ENCODE measurements at places on chromosomes 2 and 18.

- DNase-seq = no peak
Measured at GRCh38 chr2:53188851-53189510, 578.6 kb upstream of the CHAC2 start.

DNA sequence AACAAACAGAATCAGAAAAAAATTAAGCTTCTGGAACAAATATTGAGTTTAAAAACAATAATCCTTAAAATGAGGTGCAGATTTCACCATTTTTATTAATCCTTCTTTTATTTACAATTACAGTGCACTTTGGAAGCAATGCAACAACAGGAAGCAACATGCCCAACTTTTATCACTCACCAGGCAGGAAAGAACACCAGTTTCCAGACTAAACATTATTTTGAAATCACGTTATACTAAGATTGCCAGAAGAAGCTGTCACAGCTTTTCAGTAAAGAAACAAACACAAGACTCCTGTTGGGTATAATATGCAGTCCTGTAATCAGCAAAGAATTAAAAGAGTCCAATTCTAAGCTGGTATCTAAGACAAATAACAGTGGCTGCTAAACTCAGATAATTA, 137.9 kb upstream of the ZC3H15 start:
- no peak for DNase-seq

GRCh38 chr2:100630473-100630977, 67.7 kb downstream of the PDCL3 start:
- DNase-seq = no peak

DNA sequence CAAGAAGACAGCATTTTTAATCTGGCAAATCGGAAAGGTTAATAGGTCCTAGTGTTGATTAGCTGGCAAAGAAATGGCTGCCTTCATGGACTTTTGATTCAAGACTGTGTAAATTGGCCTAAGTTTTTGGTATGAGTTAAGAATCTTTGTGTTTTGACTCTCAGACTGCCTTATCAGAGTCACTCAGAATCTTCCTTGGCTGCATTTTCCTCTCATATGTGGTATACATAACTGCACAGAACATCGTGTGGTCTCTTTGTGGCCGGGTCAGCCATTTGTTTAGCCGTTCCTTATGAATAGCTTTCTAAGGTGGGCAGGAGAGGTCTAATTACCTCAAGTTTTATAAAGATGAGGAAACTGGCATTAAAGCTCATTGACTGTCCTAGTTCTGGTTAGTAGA, 30.1 kb downstream of the CAB39 start:
- no peak for DNase-seq

GRCh38 chr2:227812001-227812400, 1.6 kb upstream of the CCL20 start:
- no peak for DNase-seq

DNA sequence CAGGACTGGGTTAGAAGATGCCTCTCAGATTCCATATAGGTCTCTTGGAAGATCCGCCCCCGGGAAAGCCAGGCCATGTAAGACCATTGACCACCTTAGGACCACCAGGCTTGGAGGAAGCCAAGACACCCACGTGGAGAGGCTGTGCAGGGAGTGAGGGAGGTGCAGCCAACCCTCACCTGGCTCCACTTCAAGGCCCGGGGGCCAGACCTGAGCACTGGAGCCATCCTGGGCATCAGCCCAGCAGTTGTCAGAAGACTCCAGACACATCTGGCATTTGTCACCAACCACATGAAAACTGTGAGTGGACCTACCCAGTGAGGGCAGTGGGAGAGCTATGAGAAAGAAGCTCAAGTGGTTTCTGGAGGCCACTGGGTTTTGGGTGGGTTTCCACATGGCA, 214.4 kb downstream of the MYT1L start:
- no peak for DNase-seq

DNA sequence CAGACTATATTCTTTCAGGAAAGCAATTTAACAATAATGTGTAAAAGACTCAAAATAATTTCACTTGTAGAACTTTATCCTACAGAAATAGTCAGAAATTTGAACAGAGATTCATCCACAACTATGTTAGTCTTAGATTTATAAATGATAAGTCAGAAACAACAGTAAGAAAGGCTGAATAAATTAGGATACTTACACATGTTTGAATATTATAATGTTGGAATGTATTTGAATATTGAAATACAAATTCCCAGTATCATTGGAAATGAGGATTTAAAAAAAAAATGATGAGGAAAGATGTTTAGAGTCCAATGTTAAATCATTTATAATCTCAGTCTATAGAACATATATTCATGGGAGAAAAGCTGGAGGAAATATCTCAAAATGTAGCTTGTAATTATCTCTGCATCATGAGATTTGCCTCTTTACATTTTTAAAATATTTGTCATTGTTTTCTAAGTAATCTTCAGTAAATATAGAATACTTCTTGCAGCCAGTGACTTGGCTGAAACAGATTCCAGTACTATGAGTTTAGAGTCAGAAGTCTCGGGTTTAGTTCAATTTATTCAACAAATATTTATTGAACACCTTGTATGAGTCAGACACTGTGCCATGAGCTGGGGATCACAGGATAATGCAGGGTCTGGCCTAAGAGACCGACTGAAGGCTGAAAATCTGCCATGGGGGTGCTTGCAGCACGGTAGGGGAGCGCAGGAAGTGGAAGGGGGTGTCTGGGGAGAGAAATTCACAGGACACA, 32.3 kb downstream of the CXCR4 start:
- no peak for DNase-seq

- DNase-seq = no peak
Measured at GRCh38 chr2:177398290-177398683, 5.7 kb downstream of the AGPS start.

DNA sequence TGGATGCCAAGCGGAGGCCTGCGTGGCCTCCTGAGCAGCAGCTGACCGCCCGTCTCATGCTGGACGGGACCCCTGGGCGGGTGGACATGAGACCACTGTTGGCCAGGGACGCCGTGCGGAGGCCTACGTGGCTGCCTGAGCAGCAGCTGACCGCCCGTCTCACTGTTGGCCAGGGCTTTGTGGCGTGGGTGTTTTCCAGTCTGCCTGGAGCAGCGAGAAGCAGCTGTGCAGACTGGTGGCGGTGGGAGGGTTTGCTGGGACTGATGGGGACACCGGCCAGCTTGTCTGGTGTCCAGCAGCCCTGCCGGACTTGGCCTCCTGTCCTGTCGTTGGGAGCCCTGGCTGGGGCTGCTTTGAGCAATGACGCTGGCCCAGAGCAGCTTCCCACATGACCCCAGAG, 5.8 kb upstream of the D2HGDH start:
- DNase-seq = no peak
